ENCODE measurements at places on chromosomes 6 and 20.

DNA sequence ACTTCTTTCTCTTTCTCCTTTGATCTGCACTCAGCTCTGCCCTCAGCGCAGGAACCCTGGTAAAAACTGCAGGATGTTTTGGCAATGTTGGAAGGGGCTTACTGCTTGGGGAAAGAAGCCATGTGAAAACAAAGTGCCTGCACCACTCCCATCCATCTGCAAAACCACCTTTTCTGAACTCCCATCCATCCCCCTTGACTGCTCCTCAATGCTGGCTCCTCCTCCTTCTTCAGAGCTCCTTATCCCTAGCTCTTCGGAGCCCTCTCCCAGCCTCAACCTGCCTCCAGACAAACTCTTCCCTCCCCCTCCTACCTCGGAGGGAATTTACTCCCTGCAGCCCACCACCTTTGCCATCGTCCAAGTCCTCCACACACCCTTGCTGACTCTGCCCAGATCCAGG is 4.2 kb upstream of the ZBTB12 start:
- no peak for DNase-seq

- no peak for DNase-seq
These were observed 38.3 kb downstream of the DAAM2 start for GRCh38 chr6:39830444-39830843.

DNA sequence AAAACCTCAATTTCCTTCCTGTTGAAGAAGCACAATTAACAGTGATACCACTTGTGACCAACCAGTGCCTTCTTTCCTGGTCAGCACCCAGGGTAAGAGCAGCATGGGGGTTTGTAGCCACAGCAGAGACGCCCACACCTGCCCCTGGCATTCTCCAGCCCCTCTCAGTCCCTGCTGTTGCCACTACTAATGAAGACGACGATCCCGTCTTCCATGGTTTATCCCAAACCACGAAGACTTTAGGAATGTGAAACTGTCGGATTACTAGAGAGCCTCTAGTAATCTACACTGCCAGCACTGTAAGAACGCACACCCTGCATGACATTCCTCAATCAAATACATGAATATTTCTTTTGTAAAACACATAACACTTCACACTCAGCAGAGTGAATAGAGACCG is 60.0 kb downstream of the GINS1 start:
- no peak for DNase-seq

- no peak for DNase-seq
These were observed 133.2 kb upstream of the RPS6KA2 start for GRCh38 chr6:166760288-166760687.

GRCh38 chr6:154249499-154250298 is 106.9 kb downstream of the IPCEF1 start:
- no peak for DNase-seq

DNA sequence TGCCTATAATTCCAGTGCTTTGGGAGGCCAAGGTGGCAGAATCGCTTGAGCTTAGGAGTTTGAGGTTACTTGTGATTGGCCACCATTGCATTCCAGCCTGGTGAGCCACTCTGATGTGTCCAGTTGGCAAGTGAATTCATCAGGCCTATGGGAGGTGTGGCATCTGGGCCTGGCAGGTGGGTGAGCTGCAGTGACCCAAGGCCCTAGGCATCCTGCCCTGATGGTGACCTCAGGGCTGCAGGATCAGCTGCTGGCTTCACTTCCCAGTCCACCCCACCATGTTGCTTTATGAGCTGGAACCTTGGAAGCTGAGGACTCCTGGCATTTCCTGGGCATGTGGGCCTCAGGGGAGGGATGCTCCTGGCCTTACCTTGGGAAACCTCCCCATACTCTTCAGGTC is 20.5 kb downstream of the RSPH9 start:
- no peak for DNase-seq

- no peak for DNase-seq
These were observed 165.9 kb upstream of the CDYL start for GRCh38 chr6:4610256-4610655.

GRCh38 chr6:41707565-41708200 is 27.7 kb downstream of the TFEB start:
- no peak for DNase-seq

- DNase-seq: no peak
These were observed 173.1 kb downstream of the TFAP2C start for GRCh38 chr20:56801971-56802755.

DNA sequence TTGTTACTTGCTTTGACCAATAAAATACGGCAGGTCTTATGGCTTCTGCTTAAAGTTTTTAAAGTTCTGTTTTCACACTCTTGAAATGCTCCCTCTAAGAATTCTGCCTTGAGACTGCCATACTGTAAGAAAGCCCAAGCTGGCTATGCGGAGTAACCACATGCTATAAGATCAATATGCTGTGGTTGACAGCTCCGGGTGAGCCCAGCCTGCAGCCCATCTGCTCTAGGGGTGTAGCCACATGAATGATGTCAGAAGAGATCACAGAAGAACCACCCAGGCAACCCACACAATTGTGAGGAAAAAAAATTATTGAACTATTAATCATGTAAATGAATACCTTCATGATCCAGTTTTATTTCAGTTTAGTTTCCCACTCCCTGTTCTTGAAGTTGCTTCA is 26.1 kb upstream of the SH3BGRL2 start:
- peak; percentile 25 for DNase-seq
